Psoas muscle (tissue), 8 donors: ENCODE measurements at places on chromosomes 11 and 22. TPM values are rescaled to one million over a fixed set of nuclear protein-coding genes. Genes with fewer than 3 reads are reported as not detected.
A peak's percentile ranks its signal among the peaks of the same experiment; 100 is the strongest.

Gene YPEL4
- total RNA-seq: 0.21 TPM

- no peak for DNase-seq
- no peaks in the 10 kb centered on the region for H3K36me3 ChIP-seq
- H3K27me3 ChIP-seq: no peaks in the 10 kb centered on the region
- peaks cover 8% of the 10 kb centered on the region for H3K4me1 ChIP-seq
Measured at GRCh38 chr22:39365492-39365780, 15.6 kb downstream of the SYNGR1 start.

DNA sequence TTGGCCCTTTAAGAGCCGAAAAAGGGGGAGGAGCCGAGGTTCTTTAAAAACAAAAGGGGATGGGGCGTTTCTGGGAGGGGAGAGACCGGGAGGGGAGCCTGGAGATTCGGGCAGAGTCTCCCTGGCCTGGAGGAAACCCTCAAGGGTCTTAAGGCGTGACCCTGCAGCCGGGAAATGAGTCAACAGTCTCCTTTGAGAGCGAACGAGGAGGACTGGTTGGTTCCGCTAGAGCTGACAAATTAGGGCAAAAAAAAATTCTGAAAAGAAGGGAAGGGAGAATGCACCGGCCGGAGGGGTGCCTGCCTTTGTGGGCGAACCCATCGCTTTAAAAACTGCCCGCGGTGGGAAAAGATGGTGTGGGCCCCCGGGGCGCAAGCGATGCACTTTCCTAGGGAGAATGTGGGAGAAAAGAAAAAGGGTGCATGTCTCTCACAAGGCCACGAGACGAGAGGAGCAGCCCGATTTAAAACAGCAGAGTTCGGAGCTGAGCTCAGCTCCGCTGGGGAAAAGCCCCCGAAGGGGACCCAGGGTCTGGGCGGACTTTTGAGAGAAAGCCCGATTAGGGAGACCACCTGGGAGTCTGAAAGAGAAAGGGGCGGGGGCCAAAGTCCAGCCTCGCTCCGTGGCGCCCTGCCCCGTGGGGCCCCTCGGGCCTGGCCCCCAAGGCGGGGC is 874 bp downstream of the ZFTA start:
- DNase-seq: peak; percentile 62
- H3K27me3 ChIP-seq: no peaks in the 10 kb centered on the region
- peak overlapping the region; percentile 68 for H3K27ac ChIP-seq
- peaks cover 5% of the 10 kb centered on the region for H3K4me1 ChIP-seq

GRCh38 chr22:46739094-46739870 is 1.2 kb upstream of the CERK start:
- peak; percentile 61 for DNase-seq
- no peaks in the 10 kb centered on the region for H3K36me3 ChIP-seq
- peak overlapping the region; percentile 96 for H3K27ac ChIP-seq
- H3K27me3 ChIP-seq: no peaks in the 10 kb centered on the region
- peaks cover 58% of the 10 kb centered on the region for H3K4me1 ChIP-seq

DNA sequence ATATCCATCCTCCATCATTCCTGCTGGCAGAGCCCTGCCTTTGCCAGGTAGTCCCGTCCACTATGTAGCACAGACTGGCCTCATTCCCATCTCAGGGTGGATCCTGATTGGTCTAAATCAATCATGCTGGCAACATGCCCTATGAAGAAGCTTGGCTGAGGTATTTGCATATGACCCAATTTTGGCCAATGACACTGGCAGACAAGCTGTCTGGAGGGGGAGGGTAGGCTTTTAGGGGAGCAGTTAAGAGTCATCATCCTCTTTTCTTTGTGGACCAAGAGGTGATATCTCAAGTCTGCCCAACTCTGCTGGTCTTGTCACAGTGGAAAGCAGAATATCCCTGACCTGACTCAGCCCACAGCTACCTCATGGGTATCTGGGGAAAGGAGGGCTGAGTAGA is 5.1 kb downstream of the CCDC89 start:
- no peak overlapping the region for H3K27ac ChIP-seq
- H3K27me3 ChIP-seq: no peaks in the 10 kb centered on the region
- peaks cover 10% of the 10 kb centered on the region for H3K4me1 ChIP-seq
- no peaks in the 10 kb centered on the region for H3K36me3 ChIP-seq
- no peak overlapping the region for H3K4me3 ChIP-seq

DNA sequence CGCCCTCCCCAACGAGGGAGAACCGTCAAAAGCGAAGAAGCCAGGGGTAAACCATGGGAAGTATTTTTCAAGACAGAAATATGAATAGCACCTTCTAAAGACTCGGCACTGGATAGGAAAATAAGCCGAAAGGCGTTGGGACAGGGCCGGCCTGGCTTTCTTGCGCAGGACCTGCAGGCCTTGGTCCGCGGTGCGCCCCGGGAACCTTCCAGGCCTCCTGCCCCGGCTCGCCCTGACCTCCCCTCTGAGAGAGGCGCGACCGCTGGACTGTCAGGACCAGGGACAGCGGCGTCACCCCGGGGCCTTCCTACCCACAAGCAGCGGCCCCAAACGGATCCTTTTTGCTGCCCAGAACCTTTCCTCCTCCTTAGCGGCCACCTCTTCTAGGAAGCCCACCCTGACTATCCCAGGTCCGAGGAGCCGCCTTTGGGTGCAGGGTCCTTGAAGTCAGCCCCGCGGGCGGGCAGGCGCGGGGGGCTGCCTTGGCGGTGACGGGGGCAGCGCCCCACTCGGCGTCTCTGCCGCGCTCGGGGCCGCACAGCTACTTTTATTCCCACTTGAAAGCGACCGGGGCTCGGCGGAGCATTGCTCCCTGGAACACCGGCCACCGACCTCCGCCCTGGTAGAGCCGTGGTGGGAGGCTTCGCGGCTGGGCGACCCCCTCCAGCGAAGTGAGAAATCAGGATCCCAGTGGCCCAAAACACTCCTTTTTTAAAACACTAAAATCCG is 650 bp upstream of the MAPK11 start:
- H3K36me3 ChIP-seq: peaks cover 6% of the 10 kb centered on the region
- H3K27me3 ChIP-seq: peaks cover 10% of the 10 kb centered on the region
- H3K4me3 ChIP-seq: peak overlapping the region; percentile 65

DNA sequence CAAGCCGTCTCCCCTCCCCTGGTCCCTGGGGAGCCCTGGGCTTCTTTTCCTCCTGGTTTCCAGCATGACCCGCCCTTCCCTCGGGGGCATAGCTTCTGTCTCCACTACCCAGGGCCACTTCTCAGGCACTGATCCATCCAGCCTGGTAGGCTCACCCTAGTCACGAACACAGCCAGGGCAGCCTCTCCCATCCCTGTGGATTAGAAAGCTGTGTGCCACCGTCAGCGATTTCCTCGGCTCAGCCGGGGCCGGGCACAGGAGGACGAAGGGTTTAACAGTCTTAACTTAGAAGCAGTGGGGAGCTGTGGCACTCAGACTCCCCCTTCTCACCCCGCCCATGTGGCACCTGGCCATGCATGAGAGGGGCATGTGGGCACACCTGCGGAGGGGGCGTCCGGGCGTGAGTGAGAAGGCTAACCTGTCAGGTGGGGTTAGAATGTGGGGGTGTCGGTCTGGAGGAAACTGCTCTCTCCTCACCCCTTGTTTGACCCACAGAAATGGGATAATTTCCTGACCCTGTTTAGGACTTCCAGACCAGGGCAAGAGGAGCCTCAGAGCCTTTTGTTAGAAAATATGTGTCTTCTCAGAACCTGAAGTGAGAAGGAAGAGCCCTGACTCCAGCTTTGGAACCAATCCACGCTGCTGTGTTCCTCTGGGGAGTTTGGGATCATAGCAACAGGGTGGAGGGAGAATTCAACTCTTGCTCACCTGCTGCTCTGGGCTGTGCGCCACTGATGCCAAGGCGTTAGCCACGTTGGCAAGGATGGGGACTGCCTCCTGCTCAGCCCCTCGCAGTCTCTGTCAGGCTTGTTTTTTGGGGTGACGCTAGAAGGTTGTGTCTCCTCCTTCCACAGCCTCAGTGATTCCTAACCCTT is 14.6 kb downstream of the GLB1L2 start:
- no peaks in the 10 kb centered on the region for H3K27me3 ChIP-seq
- H3K4me3 ChIP-seq: no peak overlapping the region
- DNase-seq: no peak
- no peaks in the 10 kb centered on the region for H3K36me3 ChIP-seq
- H3K4me1 ChIP-seq: no peaks in the 10 kb centered on the region
- no peak overlapping the region for H3K27ac ChIP-seq

Gene P2RY6
- total RNA-seq: 0.96 TPM

GRCh38 chr11:61162092-61162941 is 1.1 kb upstream of the VPS37C start:
- peak overlapping the region; percentile 90 for H3K4me3 ChIP-seq
- no peaks in the 10 kb centered on the region for H3K27me3 ChIP-seq
- DNase-seq: no peak
- no peaks in the 10 kb centered on the region for H3K36me3 ChIP-seq
- peak overlapping the region; percentile 98 for H3K27ac ChIP-seq

DNA sequence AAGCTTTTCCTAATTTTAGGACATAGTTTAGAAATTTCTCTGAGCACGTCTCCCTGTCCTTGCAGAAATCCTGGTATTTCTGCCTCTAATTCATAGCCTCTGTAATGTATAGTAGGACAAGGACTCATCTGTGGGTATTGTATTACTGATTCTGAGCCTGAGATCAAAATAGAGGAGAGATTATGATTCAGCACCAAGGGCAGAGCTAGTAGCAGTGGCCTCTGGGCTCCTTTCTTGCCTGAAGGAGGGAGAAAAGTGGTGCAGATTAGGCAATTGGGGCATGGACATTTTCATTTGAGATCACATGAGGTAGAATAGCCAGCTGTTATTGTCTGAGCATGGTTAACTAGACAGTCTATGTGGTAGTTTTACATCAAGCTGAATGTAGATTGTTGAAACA is 2.8 kb downstream of the MADD start:
- H3K27ac ChIP-seq: peak overlapping the region; percentile 96
- no peak overlapping the region for H3K4me3 ChIP-seq
- H3K36me3 ChIP-seq: peaks cover 12% of the 10 kb centered on the region
- H3K27me3 ChIP-seq: no peaks in the 10 kb centered on the region

GRCh38 chr22:25747245-25747944 is 5.4 kb downstream of the MYO18B start:
- H3K36me3 ChIP-seq: no peaks in the 10 kb centered on the region
- H3K4me1 ChIP-seq: peaks cover 58% of the 10 kb centered on the region
- no peaks in the 10 kb centered on the region for H3K27me3 ChIP-seq
- H3K27ac ChIP-seq: peak overlapping the region; percentile 98

Gene HIRA
- total RNA-seq: 17.2 TPM

DNA sequence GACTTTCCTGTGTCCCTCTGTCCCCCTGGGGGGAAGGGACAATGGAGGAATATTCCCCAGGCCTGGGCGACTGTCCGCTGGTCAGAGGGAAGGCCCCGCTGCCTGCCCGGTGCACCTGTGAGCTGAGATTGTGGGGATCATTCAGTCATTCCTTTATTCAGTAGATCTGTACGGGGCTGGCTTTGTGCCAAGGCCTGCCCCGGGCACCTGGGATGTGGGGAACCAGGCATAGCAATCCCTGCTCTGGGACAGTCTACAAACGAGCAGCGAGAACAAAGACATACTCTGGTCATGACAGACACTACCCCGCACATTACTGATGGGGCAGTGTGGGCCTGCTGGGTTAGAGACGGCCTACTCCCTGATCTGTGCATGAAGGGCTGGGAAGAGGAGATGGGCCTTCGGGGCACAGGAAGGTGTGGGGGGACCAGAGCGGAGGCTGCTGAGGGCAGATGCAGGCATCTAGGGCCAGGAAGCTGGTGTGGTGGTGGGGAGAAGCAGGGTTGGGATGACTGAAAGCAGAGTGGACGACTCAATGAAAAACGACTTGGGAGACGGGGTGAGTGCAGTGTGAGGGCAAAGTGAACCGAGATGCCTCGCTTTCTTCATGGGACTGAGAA is 1.8 kb upstream of the MYO7A start:
- H3K4me1 ChIP-seq: peaks cover 5% of the 10 kb centered on the region
- no peak overlapping the region for H3K27ac ChIP-seq
- no peaks in the 10 kb centered on the region for H3K36me3 ChIP-seq
- DNase-seq: no peak
- H3K27me3 ChIP-seq: no peaks in the 10 kb centered on the region

Gene CYP2D6
- not detected for total RNA-seq

Gene CRACR2B
- total RNA-seq: 2.8 TPM

- H3K27ac ChIP-seq: no peak overlapping the region
- no peaks in the 10 kb centered on the region for H3K27me3 ChIP-seq
- H3K4me1 ChIP-seq: no peaks in the 10 kb centered on the region
- no peak overlapping the region for H3K4me3 ChIP-seq
- H3K36me3 ChIP-seq: no peaks in the 10 kb centered on the region
Measured at GRCh38 chr11:130631119-130631518, 182.7 kb downstream of the ADAMTS15 start.

Gene MICAL3
- total RNA-seq: 38.3 TPM

Gene DGCR8
- 19.5 TPM for total RNA-seq

DNA sequence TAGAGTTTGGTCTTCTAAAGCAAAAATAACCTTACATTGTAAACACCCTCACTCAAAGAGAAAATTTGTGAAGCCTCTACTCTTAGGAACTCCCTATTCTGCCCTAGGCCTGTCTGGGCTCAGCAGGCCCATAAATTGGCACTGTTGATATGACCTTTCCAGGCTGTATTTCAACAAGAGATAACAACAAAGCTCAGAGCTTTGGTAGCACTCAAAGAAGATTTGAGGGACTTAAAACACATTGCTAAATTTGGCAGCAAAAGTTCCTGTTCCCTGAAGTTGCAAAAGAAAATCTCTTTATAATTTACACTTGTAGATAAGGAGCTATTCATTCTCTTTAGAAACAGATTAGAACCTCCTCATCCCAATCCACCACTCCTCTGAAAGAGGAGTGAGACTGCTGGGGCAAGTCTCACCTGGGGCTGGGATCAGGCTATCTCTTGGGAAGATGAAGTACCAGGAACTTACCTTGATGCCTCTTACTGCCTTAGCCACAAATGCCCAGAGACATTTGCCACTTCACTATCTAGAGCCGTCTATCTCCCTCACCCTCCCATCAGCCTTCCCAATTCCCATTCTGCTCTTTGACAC is 110.4 kb upstream of the AKIP1 start:
- peaks cover 9% of the 10 kb centered on the region for H3K4me1 ChIP-seq
- DNase-seq: no peak
- no peaks in the 10 kb centered on the region for H3K36me3 ChIP-seq
- H3K4me3 ChIP-seq: no peak overlapping the region
- H3K27me3 ChIP-seq: no peaks in the 10 kb centered on the region
- no peak overlapping the region for H3K27ac ChIP-seq

Gene MYOD1
- total RNA-seq: 45.6 TPM

- DNase-seq: no peak
- no peak overlapping the region for H3K27ac ChIP-seq
- H3K4me3 ChIP-seq: no peak overlapping the region
- no peaks in the 10 kb centered on the region for H3K4me1 ChIP-seq
- H3K27me3 ChIP-seq: no peaks in the 10 kb centered on the region
- no peaks in the 10 kb centered on the region for H3K36me3 ChIP-seq
Measured at GRCh38 chr11:83493917-83494316, 207.8 kb upstream of the CCDC90B start.
